ENCODE measurements at places on chromosomes 3 and 15. TPM values are rescaled to one million over a fixed set of nuclear protein-coding genes. Genes with fewer than 3 reads are reported as not detected.
A peak's percentile ranks its signal among the peaks of the same experiment; 100 is the strongest.

DNA sequence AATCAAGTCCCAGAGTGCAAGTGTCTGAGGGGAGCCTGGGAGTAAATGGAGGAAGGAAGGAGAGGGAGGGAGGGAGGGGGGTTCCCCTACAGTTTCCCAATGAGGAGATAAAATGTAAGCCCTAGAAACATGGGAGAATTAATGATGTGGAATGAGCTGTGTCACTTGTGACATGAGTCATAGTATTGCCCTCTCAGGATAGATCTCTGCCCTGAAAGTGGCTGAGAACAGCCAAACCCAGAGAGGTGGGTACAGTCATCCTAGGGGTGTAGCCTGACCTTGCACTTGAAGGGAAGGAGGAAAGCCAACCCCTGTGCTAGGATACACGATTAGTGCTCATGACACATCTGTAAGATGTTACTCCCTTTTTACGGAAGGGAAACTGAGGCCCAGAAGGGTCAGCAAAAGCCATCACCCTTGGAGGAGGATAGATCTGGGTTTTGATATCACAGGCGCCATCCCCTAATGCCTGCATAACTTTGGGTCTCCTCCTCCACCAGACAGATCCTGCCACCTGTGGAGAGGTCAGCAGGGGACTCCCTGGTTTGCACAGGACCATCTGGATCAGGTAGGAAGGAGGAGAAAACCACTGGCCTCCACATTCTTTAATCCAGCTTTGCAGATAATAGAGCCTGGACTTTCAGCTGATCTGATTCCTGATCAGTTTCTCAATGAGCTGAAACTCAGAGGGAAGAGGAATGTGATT lies 23.1 kb upstream of the USP3 start:
- no peak overlapping the region for H3K4me3 ChIP-seq
- peaks cover 75% of the 10 kb centered on the region for H3K4me1 ChIP-seq
- H3K27me3 ChIP-seq: no peaks in the 10 kb centered on the region
- peak overlapping the region; percentile 98 for H3K27ac ChIP-seq
- no peaks in the 10 kb centered on the region for H3K36me3 ChIP-seq

DNA sequence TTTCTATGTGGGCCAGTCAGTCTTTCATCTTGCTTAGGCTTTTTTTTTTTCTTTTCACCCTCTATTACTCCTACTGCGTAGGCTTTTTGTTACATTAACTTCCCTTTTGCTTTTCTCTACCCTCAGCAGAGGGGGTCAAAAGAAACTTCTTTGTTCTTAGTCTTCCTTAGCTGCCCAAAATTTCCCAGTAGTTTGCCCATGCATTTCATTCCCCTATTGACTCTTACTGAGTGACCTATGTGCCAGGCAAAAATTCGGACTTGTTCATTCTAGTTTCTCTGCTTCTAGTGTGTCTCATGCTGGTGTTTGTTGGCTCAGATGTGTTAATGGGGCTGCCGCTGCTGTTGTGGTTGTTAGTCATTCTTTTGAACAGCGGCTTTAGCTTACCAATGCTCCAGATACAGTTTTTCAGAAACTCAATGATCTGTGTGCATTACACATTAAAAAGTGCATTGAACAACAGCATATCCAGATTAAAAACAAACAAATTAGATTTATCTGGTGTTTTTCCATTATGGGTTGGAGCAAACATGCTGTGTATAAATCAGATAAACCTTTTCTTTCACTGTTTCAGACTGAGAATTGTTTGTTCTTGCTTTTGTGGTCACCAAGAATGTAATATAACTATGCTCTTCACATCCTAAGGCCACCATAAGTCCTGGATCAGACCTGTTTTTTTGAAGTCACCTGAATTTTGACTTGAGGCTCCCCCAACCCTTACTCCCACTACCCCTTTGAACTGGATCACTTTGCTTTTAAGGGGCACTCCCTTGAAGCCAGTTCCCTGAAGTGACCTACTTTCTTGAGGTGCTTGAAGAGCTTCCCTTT lies 43.1 kb downstream of the PDE8A start:
- H3K36me3 ChIP-seq: no peaks in the 10 kb centered on the region
- no peak for DNase-seq
- no peaks in the 10 kb centered on the region for H3K27me3 ChIP-seq
- H3K4me1 ChIP-seq: peaks cover 13% of the 10 kb centered on the region
- H3K4me3 ChIP-seq: no peak overlapping the region
- H3K27ac ChIP-seq: no peak overlapping the region

- no peaks in the 10 kb centered on the region for H3K4me1 ChIP-seq
- H3K27me3 ChIP-seq: no peaks in the 10 kb centered on the region
- no peak for DNase-seq
- no peak overlapping the region for H3K4me3 ChIP-seq
Observed at GRCh38 chr15:61404567-61404966, 175.5 kb upstream of the RORA start.

DNA sequence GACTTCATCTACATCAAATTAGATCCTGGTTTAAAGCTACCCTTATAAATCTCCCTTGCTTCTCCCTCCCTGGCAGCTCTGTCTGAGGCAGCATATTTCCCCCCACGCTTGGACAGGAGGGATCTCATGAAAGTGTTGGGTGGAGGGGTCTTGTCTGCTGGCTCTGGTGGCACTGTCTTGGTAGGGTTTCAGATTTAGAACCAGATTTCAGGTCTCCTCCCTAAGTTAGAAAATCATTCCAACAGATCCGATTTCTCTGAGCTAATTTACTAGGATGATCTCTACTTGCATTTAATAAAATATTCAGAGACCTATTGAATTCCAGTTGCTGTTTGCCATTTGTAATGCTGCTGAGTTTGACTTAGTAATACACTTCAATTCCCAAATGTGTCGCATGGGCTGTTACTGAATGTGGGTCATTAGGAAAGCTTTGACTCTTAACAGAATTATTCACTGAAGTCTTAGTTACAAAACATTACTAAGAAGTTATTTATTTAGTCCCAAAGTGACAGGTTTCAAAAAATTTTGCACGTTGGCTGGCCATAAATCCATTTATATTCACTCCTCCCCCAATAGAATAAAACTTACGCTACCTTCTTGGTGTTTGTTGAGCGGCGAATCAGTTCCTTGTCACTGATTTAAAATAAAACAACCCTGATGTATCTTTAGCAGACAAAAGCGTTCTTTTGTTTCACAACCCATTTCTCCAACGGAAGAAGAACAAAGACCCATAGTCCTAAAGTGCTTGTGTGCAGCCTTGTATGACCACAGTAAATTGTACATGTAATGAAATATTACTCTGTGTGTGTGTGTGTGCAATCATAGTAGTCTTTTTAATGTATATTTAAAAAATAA lies 84.5 kb downstream of the TRAK1 start:
- no peak for DNase-seq
- no peak overlapping the region for H3K4me3 ChIP-seq
- peaks cover 52% of the 10 kb centered on the region for H3K4me1 ChIP-seq
- no peaks in the 10 kb centered on the region for H3K36me3 ChIP-seq
- H3K27me3 ChIP-seq: no peaks in the 10 kb centered on the region

GRCh38 chr15:40722934-40723333 lies 28.0 kb downstream of the RAD51 start:
- H3K27me3 ChIP-seq: no peaks in the 10 kb centered on the region
- H3K36me3 ChIP-seq: no peaks in the 10 kb centered on the region
- H3K4me1 ChIP-seq: no peaks in the 10 kb centered on the region
- no peak overlapping the region for H3K4me3 ChIP-seq

GRCh38 chr3:150765949-150766720 lies 3.2 kb upstream of the SIAH2 start:
- H3K27me3 ChIP-seq: no peaks in the 10 kb centered on the region
- no peak overlapping the region for H3K27ac ChIP-seq
- no peak overlapping the region for H3K4me3 ChIP-seq
- DNase-seq: peak; percentile 58
- no peaks in the 10 kb centered on the region for H3K36me3 ChIP-seq

- no peaks in the 10 kb centered on the region for H3K36me3 ChIP-seq
- H3K27me3 ChIP-seq: no peaks in the 10 kb centered on the region
- H3K4me3 ChIP-seq: no peak overlapping the region
- no peaks in the 10 kb centered on the region for H3K4me1 ChIP-seq
- DNase-seq: no peak
- no peak overlapping the region for H3K27ac ChIP-seq
Observed at GRCh38 chr3:150248888-150249681, 159.0 kb upstream of the TSC22D2 start.

DNA sequence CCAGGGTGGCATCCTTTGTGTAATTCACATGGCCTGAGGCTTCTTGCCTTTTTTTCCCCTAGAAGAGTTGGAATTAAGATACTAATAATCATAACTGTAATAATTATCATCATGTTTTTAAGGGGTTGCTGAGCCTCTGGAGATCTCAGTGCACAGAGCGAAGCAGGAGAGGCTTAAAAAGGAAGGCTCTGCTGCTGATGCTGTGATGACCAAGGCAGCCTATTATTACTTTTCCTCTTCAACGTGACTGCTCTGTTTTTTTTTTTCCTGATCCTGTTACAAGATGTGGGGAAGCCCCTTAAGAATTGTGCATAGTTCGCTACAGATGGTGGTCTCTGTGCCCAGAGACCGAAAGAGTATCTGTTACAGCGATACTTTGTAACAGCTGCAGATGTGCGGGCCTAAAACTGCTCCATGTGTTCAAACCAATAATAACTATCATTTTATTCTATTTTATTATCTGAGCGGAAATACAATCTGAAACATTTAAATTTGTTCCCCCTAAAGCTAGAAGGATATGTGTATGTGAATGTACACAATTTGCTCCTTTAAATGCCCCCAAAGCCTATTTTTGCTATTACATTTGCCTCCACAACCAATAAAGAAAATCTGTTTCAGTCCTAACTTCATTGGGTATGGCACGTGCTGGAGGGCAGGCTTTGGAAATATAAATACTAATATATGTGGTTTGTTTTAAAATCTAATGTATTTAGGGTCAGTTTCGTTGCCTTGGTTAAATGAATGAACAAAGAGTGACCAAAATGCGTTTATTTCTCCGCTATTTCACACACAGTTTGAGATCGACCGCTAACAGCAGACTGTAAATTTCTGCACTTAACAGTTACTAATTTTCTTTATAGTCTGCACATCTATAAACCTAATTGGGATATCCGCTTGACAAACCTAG lies 4.6 kb downstream of the SHOX2 start:
- peaks cover 75% of the 10 kb centered on the region for H3K27me3 ChIP-seq
- H3K27ac ChIP-seq: no peak overlapping the region
- no peaks in the 10 kb centered on the region for H3K36me3 ChIP-seq
- peaks cover 56% of the 10 kb centered on the region for H3K4me1 ChIP-seq

- peaks cover 6% of the 10 kb centered on the region for H3K4me1 ChIP-seq
- DNase-seq: peak; percentile 22
- no peak overlapping the region for H3K4me3 ChIP-seq
- H3K27me3 ChIP-seq: no peaks in the 10 kb centered on the region
- no peaks in the 10 kb centered on the region for H3K36me3 ChIP-seq
- no peak overlapping the region for H3K27ac ChIP-seq
Observed at GRCh38 chr15:99275525-99276128, 24.3 kb downstream of the LRRC28 start.

SLC28A2 gene
- not detected for total RNA-seq

TLR9 gene
- 21.0 TPM for total RNA-seq

OR5K2 gene
- total RNA-seq: not detected

TCF12 gene
- 131 TPM for total RNA-seq

PPP1R14D gene
- total RNA-seq: not detected

ST8SIA2 gene
- total RNA-seq: not detected

PRTG gene
- not detected for total RNA-seq

All from B cell (primary cell).